ENCODE measurements at places on chromosomes 5 and 9.

DNA sequence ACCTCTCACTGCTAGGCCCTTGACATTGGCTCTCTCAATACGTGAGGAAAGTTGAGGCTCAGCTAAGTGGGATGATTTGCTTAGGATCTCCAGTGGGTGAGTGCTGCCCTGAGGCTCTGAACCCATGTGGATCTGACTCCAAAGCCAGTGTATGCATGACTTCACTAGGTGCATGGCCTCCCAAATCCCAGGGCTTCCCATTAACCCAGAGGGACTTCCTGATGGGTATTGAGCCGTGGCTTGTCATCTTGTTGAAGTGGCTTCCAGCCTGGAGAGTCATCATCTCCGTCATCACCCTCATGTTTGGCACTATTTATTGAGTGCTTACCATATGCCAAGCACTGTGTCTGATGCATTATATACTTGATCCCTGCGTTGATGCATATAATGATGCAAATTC lies 37.3 kb upstream of the TEX48 start:
- no peak for DNase-seq

DNA sequence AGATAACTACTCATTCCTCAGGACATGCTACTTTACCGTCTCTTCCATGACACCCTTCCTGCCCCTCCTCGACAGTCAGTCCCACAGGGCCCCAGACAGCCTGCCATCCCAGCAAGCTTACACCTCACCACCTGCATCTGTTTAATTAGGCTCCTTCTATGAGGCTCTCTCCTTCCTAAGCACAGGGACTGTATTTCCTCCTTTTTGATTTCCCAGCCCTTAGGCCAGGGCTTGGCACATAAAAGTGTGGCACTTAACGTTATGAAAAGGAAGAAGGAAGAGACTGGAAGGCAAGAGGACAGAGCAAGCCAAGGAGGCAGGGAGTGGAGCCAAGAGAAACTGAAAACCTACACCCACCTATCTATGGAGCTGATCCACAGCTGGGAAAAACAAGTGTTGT lies 146.8 kb downstream of the SIL1 start:
- peak; percentile 12 for DNase-seq

DNA sequence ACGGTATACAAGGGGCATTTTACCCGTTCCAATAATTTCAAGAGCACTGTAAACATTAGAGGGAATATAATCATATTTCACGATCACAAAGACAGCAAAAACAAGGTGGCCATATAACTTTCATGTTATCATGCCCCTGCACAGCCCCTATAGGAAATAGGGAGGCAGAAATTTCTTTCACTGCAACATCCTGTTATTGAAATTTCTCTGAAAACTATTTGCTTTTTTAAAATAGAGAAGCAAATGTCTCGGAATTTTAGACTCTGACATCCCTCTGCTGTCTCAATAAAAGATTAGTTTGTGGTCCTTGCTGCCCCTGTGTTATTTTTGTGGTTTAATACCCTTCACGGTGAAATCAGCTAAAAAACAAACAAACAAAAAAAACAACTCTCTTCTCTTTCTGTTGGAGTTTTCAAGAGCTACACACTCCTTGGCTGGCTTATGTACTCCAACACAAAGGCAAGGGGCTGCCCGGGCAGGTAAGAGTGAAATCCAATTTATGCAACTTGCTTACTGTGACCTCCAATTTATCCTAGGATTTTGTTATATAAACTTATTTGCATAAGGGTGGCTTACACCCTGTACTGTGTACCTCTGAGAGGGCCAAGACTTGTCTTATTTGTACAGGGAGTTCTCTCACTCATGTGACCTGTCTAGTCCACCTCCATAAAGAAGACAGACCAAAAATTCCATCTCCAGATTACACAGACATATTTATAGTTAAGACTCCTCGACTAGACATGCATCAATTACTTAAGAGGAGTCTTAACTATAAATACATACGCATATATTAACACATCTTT lies 223.6 kb downstream of the MLLT3 start:
- no peak for DNase-seq

GRCh38 chr5:159825551-159826051 lies 90.7 kb upstream of the ADRA1B start:
- DNase-seq, result peak; percentile 37

GRCh38 chr5:140075371-140075770 lies 32.3 kb upstream of the NRG2 start:
- DNase-seq, result no peak

DNA sequence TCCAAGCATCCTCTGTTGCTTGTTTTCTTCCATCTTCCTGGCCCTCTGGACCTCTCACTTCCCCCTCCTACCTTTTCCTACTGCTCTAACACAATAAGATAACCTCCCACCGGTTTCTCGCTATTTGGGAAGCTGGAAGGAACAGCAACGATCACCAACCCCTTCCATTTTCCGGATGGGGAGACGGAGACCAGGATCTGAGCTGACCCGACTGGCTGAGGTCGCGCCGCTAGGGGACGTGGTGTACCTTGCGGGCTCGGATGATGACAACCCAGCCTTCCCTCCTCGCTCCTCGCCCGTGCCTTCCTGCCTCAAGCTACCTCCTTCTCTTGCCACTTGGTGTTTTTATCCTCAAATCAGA lies 1.9 kb downstream of the LPAR1 start:
- DNase-seq, result peak; percentile 85

DNA sequence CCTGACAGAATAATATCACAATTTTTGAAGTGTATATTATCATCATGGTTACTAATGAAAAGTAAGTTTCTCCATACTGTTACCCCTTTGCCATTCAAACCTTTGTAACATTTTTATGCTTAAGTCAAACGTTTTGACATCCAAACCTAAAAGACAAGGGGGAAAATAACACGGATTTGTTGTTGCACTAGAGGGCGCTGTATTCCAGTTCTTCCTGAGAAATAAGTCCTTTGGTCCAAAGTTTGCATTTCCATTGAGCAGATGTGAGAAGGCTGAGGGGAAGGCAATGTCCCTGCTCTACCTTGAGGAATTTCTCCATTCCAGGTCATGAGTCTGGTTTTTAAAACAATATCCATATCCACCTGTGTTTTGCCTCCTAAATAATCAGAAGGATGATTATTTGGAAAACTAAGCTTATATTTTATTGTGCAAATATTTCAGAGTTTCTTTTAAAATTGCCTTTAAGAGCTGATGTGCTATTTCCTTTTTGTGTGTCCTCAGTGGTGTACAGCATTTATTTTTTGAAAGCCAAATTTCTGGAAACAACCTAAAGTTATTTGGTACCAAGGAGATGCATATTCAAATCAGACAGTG lies 9.7 kb downstream of the LECT2 start:
- peak; percentile 92 for DNase-seq

DNA sequence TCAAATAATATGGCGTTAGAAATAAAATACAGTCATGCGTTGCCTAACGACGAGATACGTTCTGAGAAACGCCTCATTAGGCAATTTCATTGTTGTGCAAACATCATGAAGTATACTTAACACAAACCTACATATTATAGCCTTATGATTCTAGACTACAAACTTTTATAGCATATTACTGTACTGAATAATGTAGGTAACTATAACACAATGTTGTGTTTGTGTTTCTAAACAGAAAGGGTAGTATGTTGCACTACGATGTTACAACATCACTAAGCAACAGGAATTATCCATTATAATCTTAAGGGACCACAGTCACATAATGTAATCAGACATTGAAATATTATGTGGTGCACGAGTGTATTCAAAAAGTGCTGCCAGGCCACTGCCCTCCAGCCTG lies 3.0 kb upstream of the SMC2 start:
- DNase-seq, result no peak

DNA sequence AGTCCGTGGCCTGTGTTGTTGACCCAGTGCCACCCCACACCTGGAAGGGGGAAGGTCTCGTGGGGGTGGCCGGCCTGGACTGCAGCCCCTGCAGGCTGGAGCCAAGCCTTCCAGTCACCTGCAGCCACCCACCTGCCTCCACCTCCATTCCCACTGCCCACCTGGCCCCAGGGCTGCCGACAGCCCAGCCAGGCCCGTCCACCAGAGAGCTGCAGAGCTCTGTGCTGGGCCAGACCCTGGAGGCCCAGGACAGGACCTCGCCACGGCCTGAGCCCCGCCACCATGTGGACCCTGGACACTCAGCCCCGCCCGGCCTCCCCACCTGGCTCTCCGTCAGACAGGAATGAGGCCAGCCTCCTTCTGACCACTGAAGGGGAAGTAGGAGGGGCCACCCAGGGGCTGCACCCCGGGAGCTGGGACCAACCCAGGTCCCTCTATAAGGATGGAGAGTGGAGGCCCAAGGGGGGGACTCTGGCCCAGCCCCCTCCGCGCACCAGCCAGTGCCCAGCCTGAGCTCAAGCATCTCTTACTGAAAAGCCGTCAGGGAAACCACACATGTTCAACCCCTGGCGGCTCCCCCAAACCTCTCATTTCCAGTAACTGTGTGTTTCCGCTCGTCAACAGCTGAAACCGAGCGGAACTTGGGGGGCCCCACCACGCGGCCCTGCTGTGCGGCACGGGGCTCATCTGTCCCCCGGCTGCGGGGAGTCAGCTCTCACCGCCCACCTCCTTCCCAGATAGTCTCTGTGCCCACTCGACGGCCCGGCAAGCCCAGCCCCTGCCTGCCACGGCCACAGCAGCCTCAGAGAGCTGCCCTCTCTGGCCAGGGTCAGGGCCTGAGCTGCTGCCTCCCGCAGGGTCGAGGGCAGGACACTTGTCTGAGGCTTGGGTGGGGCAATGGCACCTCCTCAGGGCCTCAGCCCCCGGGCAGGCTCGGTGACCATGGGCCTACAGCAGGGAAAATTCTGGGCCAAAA lies 12.8 kb downstream of the NOTCH1 start:
- DNase-seq, result no peak

DNA sequence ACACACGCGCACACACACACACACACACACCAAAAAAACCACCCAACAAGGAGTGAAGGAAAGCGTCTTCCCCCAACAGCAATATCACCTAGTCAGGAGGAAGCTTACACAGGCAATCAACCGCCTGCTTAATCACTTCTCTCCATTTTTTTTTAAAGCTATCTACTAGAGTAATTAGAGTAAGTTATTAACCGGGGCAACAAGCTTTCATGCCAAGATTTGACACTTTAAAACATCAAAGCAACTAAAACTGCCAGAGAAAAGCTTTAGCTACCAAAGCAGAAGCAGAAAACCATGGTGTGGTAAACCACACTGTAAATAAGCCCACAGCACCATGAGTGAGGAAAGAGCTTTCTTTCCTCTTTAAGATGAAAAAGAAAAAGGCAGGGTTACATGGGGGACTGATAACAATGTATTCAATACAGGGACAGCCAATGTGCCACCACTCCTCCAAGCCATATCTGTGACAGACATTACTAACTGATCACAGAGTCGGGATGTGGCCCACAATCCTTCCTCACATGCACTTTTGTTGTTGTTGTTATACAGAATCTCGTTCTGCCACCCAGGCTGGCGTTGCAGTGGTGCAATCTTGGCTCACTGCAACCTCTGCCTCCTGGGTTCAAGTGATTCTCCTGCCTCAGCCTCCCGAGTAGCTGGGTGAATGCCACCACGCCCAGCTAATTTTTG lies 282.1 kb downstream of the CRB2 start:
- DNase-seq, result no peak

GRCh38 chr5:72954389-72954788 lies 1.5 kb upstream of the FCHO2 start:
- no peak for DNase-seq

- DNase-seq, result no peak
Observed at GRCh38 chr9:80890124-80890523, 799.2 kb downstream of the TLE1 start.

GRCh38 chr9:98037357-98037756 lies 19.2 kb upstream of the NANS start:
- DNase-seq, result peak; percentile 33

- DNase-seq, result peak; percentile 57
Observed at GRCh38 chr5:151007430-151008209, 12.8 kb upstream of the GPX3 start.

DNA sequence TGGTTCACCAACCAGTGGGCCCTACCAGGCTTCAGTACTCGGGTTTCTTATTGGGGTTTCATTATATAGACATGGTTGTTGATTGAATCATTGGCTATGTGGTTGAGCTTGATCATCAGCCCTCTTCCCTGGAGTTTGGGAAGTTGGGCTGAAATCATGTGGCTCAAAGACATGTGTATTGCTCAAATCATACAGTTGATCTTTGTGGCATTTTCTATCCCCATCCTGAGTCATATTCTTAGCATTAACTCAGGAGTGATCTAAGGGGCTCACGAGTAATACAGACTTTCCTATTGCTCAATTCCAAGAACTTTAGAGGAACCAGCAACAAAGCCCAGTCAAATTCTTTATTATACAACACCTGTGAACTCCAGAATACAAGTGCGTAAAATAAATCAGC lies 66.2 kb downstream of the SMC5 start:
- no peak for DNase-seq

DNA sequence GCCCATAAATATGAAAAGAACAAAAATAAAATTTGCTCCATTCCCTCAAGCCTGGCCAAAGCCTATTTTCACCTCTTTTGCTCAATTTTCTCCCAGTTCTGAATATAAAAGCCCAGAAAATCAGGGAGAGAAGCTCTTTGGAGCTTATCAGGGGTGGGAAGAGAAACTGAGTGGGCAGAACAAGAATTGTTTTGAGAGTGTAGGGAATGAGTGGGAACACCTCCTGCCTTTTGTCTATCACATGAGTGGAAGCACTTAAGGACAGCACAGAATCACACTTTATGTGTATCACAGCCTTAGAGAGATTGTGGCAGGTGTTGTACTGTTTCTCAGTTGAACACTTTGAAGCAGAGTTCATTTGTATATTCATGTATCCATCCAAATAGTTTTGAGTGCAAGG lies 139.2 kb upstream of the HMHB1 start:
- no peak for DNase-seq

DNA sequence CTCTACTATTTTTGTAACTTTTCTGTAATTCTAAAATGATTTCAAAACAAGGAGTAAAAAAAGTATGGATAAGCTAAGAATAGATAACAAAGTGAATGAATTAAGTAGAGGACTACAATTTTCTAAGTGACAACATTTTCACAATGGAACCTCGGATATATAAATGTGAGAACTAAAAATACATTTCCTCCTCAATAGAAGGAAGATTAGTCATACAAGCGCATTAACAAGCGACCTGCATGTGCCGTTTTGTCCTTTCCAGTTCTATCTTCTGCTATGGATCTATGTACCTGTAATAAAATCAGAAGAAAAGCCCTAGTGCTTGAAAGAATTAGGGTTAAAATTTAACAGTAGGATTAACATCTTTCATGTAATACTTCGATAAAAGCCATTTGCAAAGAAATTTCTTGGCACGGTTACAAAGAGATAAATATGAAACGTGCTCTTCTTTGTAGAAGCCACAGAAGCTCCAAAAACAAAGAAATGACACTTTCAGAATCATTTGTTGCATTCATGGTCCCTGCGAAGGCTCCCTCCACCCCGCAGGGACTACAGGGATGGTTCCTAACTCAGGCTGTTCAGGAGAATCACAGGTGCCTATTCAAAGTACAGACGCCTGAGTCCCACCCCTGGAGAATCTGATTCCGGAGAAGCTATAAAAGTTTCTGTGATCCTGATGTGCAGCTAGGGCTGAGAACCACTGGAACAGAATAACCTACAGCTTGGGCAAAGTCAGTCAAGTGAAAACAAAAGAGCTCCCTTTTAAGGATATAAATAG lies 216.6 kb upstream of the EFNA5 start:
- no peak for DNase-seq

GRCh38 chr5:151869843-151870242 lies 54.8 kb downstream of the GLRA1 start:
- no peak for DNase-seq

GRCh38 chr5:22669345-22669744 lies 183.8 kb downstream of the CDH12 start:
- DNase-seq, result no peak

All from muscle of leg (tissue), 16 donors.